ENCODE measurements at places on chromosomes 2 and 18.

GRCh38 chr18:68150961-68151360 is 563.9 kb downstream of the TMX3 start:
- no peak for DNase-seq

DNA sequence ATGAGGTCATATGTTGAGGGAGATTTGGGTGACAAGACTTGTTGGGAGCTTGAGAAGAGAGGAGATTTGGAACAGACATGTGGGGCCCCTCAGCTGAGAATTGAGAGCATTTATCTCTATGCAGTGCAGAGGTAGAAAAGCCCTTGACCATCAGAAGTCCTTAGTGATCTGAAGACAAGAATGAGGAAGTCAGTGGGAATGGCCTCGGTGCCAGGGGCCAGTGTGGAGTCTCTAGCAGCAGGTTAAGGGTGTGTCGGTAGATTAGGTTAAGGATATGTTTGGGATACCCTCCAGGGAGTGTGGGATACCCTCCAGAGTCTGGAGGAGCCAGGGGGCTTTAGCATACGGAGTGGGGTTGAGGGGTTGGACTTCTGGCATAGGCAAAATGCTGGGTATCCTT is 41.6 kb downstream of the FBXO48 start:
- DNase-seq, result no peak

GRCh38 chr2:176356251-176356650 is 87.0 kb downstream of the MTX2 start:
- DNase-seq, result no peak

DNA sequence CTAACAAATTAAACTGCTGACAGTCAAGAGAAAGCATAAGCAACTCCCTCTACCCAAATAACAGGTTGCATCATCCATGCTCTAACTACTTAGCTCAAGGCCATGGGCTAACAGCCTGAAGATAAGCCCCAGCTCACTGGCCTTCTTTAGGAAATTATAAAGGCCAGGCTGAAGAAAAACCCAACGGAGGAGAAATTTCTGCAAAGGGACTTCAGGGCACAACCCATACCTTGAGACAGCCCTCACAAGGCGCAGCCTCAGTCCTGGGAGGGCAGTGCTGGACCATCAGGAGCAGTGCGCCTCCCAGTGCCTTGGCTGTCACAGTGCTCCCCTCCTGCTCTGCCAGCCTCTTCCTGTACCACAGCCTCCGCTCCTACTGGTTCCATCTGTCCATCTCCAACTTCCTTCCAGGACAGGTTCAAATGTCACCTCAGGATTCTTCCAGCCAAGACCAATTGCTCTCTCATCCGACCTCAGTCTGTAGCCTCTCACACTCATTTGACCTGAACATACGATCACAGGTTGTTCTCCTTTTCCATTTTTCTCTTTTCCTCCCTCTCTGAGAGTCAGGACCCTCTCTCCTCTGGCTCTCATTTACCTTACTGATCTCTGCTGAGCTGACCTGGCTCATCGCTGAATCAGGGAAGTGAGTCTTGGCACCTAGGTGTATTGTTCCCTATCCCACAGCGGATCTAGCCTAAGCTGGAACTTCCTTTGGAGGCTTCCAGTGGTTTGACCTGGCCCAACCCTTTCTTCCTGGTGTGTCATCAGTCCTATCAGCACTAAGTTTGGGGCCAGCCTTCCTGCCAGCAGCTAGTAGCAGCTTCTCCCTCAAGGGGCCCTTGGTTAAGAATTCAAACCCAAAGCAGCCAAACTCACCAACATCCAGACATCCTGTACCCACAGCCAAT is 1.9 kb downstream of the MCFD2 start:
- no peak for DNase-seq

GRCh38 chr2:217535957-217536708 is 466.7 kb downstream of the TNS1 start:
- DNase-seq, result no peak

GRCh38 chr2:173952267-173953046 is 12.7 kb downstream of the SP3 start:
- no peak for DNase-seq

- DNase-seq, result no peak
Measured at GRCh38 chr2:17331636-17332035, 186.6 kb downstream of the RAD51AP2 start.

DNA sequence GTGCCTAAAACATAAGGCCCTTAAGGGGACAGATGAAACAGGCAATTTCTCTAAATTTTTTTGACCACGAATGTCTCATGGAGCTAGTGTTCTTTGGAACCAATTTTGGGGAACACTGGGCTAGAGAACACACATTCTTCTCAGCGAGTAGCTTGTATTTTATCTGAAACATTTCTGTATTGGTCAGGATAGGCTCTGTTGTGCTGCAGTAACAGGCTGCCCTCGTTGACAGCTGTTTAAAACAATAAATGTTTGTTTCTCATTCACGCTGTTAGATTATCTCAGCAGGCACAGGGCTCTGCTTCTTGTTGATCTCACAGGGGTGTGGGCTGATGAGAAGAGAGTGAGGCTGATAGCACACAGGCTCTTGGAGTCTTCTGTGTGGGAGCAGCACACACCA is 105.3 kb downstream of the SH3RF3 start:
- no peak for DNase-seq

DNA sequence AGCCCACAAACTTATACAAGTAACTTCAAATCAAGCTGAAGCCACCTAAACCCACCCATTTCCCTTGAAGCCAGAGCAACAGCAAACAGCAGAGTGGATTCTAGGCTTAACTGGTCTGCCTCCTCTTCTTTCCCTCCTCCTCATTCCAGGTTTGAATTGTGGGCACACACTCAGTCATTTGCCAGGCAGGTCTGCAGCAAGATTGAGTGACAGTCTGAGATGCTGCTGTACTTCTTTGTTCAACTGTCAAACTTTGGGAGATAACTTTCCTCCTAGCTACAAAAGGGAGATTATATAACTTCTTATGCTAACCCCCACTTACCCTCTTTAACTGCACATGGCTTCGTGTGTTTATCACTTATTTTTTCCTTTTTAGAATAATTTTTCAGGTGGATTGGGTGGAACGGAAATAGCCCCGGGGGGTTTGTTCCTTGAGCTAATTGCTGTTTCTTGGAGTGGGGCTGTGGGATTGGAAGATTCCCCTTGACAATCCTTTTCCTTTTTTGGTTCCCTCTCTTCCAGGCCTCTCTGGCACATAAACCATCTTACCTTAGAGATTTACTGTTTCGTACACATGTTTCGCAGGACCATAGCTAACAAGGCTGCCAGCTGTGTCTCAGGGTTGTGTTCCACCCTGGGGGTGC is 55.0 kb downstream of the RNF144A start:
- DNase-seq, result no peak

DNA sequence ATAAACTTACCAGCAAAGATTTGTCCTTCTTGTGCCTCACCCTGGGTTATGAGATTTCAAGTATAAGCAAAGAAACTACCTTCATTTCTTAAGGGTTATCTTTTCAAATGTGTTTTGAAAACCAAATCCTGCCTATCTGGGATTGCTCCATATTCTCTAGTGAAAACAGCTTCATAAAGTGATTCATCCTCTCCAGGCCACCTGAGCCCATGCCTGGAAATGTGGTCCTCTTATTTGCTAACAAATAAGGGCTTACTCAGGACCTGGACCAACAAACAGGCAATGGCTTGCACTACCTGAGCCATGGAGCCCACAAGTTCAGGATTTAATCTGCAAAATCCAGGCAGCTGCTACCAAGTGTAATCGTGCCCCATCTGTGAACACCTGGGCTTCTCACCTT is 234.4 kb upstream of the RBBP8 start:
- DNase-seq, result no peak

- DNase-seq, result no peak
Measured at GRCh38 chr2:230794497-230794896, 70.2 kb upstream of the ITM2C start.

DNA sequence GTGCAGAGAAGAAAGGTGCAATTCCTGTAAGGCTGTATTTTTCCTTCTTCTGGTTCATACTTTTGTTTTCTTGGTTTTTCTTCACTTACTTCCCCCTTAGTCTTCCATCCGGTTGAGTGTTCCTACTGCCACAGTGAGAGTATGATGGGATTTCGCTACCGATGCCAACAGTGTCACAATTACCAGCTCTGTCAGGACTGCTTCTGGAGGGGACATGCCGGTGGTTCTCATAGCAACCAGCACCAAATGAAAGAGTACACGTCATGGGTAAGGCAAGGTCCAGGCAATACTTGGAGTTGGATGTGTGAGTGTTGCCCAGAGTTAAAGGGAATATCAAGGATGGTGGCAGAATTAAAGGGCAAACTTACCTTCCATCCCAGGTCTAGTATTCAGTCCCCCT is 108.0 kb downstream of the DTNA start:
- no peak for DNase-seq

GRCh38 chr2:1162768-1163584 is 212.3 kb downstream of the SNTG2 start:
- DNase-seq, result no peak

GRCh38 chr18:7152440-7152839 is 34.8 kb upstream of the LAMA1 start:
- no peak for DNase-seq

All from esophagus squamous epithelium (tissue), 5 donors.